ENCODE measurements at places on chromosomes 2 and 18. TPM values are rescaled to one million over a fixed set of nuclear protein-coding genes. Genes with fewer than 3 reads are reported as not detected.
A peak's percentile ranks its signal among the peaks of the same experiment; 100 is the strongest.

Gene CCBE1
- total RNA-seq, result 1.1 TPM

Gene DCC
- total RNA-seq, result 8.4 TPM

Gene HJURP
- 23.1 TPM for total RNA-seq

Gene ADRA2B
- total RNA-seq, result 0.91 TPM

Gene ST8SIA3
- total RNA-seq, result 8.9 TPM

Gene SLC38A11
- total RNA-seq, result 16.6 TPM

DNA sequence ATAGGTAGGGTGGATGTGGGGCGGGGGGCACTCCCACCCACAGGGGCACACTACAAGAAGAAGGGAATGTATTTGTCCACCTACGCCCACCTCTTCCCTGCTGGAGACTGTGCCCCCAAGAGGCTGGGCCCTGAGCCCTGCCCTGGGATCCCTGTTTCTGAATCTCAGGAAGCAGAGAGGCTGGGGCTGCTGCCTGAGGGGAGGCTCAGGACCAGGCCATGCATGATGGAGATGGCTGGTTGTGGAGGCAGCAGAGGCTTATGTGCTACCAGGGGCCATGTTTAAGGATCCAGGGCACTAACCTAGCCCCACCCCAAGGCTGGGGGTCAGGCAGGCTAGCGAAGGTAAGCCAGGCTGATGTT lies 81.1 kb upstream of the OTOF start:
- no peak overlapping the region for H3K4me3 ChIP-seq
- H3K27me3 ChIP-seq, result peaks cover 38% of the 10 kb centered on the region
- H3K27ac ChIP-seq, result no peak overlapping the region
- no peaks in the 10 kb centered on the region for H3K36me3 ChIP-seq

DNA sequence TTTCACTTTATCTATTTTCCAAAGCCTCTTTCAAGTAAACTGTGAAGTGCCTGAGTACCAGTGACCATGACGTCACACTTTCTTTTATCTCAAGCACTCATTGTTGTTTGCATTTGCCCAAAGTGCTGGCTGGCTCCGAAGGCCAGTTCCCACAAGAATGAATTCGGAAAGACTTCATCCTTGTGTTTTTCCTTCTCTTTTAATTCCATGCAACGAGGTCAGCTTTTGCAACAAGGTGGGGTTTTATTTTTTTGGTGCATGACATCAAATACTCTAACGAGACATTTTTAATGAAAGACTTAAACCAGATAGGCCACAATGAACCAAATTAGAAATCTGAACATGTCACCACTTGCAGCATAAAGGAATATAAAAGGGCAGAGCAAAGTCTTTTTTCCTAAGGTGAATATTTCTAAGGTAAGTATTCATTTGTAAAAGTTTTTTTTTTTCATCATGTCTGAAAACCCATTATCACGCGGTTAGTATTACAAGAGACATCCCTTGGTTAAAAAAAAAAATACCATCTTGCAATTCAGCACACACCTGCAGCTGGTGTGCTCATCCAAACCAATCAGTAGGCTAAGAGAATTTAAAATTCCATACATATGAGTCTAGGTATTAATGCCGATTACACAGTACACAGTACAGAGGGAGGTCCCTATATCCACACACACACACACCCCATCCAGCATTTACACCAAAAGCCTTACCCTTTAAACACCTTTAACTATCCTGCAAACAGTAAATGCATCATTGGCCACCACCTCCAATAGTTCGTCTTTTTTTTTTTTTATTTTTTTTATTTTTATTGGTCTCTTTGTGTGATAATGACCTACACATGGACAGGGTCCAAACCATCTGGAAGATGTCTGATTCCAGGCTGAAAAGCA lies 2.3 kb downstream of the ARL4C start:
- no peak for DNase-seq
- peak overlapping the region; percentile 96 for H3K27ac ChIP-seq
- peak overlapping the region; percentile 96 for H3K4me3 ChIP-seq
- peaks cover 11% of the 10 kb centered on the region for H3K27me3 ChIP-seq
- peaks cover 17% of the 10 kb centered on the region for H3K4me1 ChIP-seq

GRCh38 chr2:159902722-159903121 lies 104.7 kb upstream of the CD302 start:
- no peaks in the 10 kb centered on the region for H3K36me3 ChIP-seq
- H3K4me1 ChIP-seq, result peaks cover 1% of the 10 kb centered on the region
- H3K27me3 ChIP-seq, result peaks cover 66% of the 10 kb centered on the region
- no peak overlapping the region for H3K27ac ChIP-seq
- DNase-seq, result no peak

DNA sequence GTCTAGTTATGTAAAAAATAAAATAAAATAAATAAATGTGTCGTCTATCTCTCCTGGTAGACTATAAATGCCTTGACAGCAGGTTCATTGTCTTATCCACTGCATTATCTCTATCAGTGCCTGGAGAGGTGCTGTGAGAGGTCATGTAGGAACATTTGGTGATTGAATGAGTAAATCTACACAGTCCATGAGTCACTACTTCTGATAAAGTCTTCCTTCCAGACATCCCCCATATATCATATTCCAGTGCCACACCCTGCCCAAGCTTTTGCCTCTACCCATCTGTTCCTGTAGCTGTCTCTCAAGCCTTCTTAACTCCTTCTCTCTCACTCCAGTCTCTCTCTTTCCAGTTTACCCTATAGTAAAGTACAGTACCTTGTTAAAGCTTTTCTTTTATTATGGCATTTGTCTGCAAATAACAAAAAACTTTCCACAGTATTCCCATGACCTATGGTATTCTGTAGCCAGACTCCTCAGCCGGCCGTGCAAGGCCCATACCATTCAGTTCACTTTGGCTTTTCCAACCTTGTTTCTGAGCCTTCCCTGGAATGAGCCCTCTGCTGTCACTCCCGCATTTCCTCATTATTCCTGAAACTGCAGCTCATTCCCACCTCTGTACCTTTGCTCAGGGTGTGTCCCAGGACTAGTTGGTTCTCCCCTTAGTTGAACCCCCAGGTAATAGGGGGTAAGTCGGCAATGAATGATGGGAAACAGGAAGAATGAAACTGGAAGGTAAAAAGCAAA lies 37.5 kb downstream of the ANXA4 start:
- peak overlapping the region; percentile 6 for H3K4me3 ChIP-seq
- no peaks in the 10 kb centered on the region for H3K27me3 ChIP-seq
- peaks cover 41% of the 10 kb centered on the region for H3K36me3 ChIP-seq
- DNase-seq, result no peak
- H3K4me1 ChIP-seq, result peaks cover 56% of the 10 kb centered on the region

DNA sequence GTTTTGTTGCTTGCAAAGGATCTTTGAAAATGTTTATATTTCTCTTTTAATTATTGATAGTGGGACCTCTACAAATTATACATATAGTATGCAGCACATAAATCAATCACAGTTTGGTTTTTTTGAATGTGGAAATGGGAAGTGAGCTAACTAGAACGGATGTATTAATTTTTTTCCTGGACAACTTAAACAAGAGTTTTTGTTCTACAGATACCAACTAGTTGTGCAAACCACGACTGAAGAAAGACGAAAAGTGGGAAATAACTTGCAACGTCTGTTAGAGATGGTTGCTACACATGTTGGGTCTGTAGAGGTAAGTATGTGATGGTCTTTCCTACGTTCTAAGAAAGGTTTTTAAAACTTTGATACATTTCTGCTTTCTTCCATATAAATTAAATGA lies 39.2 kb downstream of the NDC80 start:
- H3K27ac ChIP-seq, result no peak overlapping the region
- no peak overlapping the region for H3K4me3 ChIP-seq
- DNase-seq, result no peak
- peaks cover 6% of the 10 kb centered on the region for H3K36me3 ChIP-seq

- H3K27ac ChIP-seq, result peak overlapping the region; percentile 11
- H3K36me3 ChIP-seq, result no peaks in the 10 kb centered on the region
- H3K27me3 ChIP-seq, result no peaks in the 10 kb centered on the region
- peak; percentile 22 for DNase-seq
These were observed 1.1 kb downstream of the UXS1 start for GRCh38 chr2:106192752-106193689.

GRCh38 chr2:228867406-228867805 lies 403.7 kb downstream of the PID1 start:
- H3K4me3 ChIP-seq, result no peak overlapping the region
- H3K4me1 ChIP-seq, result peaks cover 5% of the 10 kb centered on the region
- H3K27ac ChIP-seq, result no peak overlapping the region
- H3K36me3 ChIP-seq, result no peaks in the 10 kb centered on the region
- H3K27me3 ChIP-seq, result no peaks in the 10 kb centered on the region

GRCh38 chr2:101960819-101961337 lies 30.9 kb upstream of the IL1R2 start:
- H3K4me1 ChIP-seq, result no peaks in the 10 kb centered on the region
- H3K27me3 ChIP-seq, result peaks cover 7% of the 10 kb centered on the region
- H3K36me3 ChIP-seq, result no peaks in the 10 kb centered on the region
- no peak for DNase-seq
- H3K4me3 ChIP-seq, result no peak overlapping the region

GRCh38 chr2:225794652-225795400 lies 395.3 kb downstream of the NYAP2 start:
- H3K4me1 ChIP-seq, result peaks cover 1% of the 10 kb centered on the region
- H3K4me3 ChIP-seq, result no peak overlapping the region
- DNase-seq, result no peak

DNA sequence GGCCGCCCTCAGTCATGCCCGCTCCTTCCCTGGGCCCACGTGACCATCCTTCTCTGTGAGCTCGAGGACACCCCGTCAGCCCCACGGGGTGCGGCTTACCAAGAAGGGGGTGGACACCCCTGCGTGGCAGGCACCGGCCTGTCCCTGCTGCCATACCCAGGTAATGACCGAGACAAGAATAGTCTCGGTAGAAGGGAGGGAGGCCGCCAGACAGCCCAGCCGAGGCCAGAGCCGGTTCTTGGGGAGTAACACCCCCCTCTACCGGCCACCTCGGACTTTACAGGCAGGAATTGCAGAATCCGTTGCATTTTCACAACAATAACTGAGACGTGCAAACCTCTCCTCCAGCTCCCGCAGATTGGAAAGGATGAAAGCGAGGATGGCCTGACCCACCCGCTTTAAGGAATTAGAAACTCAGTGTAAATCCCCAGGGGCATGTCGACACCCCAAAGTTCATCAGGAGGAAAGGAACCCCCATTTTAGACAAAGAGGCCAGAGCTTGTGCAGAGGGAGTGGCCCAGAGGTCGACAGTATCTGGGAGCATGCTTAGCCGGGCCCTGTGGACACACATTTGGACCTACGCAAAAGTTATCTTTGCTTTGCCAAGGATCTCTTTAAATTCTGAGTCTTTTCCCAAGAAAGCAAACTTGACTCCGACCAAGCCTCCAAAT lies 60.1 kb upstream of the GLI2 start:
- H3K27me3 ChIP-seq, result peaks cover 59% of the 10 kb centered on the region
- H3K4me1 ChIP-seq, result no peaks in the 10 kb centered on the region
- peak; percentile 67 for DNase-seq
- no peak overlapping the region for H3K27ac ChIP-seq
- H3K4me3 ChIP-seq, result no peak overlapping the region
- no peaks in the 10 kb centered on the region for H3K36me3 ChIP-seq

DNA sequence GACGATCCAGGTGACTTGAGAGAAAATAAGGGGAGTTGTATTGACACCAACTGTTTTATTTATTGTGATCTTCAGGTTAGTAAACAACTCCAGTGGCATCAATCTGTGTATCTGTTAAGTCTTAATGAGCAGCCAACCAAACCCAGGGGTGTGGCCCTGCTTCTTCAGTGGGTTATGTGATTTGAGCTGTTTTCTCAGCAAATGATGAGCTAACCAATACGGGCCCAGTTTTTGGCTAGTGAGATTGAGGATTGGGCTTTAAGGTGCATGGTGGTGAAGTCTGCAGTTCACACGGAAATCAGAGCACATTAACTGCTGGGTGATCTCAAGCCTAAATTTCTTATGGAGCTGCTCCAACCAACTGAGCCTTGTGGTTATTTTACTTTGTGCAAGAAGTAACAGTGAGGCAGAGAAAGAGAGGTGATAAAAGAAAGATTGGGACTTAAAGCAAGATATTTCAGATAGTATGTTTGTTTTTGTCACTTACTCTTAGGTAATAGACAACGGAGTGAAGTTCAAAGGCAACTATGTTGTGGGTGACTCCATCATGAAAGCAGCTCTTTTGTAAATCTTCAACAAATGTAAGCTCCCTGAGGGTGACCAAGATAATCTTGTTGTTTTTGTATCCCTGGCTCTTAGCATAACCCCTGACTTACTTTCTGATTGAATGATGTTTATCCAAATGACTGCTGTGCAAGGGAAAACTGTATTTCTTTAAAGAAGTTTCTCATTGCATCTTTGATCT lies 2.4 kb downstream of the MTCL1 start:
- peak overlapping the region; percentile 86 for H3K27ac ChIP-seq
- H3K4me1 ChIP-seq, result peaks cover 42% of the 10 kb centered on the region
- peaks cover 6% of the 10 kb centered on the region for H3K36me3 ChIP-seq

DNA sequence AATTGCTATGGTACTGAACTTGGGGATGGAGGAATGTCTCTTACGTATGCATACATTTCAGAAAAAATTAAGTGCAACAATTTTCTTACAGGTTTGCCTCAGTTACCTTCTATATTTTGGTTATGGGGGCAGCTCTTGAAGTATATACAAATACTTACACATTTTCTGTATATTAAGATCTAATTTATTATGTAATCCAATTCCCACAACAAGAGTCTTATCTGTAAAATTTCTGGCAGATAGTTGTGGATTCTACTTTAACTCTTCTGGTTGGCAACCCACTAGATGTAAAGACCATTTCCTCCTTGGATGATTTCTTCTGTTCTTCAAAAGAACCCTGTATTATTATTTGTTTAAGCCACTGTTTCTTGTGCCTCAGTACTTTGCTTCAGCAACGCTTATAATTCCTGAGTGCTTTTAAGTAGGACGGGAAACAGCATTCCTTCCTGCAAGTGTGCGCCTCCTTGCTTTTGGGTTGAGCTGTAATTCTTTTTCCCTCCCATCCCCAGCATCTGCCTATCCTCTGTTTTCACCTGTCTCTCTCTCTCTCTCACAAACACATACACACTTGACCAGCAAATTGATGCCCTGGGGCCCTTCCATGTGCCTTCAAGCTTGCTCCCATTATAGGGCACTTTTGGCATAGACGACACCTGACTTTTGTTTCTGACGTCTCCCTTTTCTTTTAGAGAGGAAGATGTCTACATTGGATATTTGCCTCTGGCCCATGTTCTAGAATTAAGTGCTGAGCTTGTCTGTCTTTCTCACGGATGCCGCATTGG lies 61.4 kb downstream of the ACSL3 start:
- no peak overlapping the region for H3K4me3 ChIP-seq
- DNase-seq, result no peak
- H3K27me3 ChIP-seq, result no peaks in the 10 kb centered on the region
- H3K27ac ChIP-seq, result no peak overlapping the region
- no peaks in the 10 kb centered on the region for H3K4me1 ChIP-seq

GRCh38 chr2:110748489-110748867 lies 16.1 kb downstream of the ACOXL start:
- DNase-seq, result no peak
- H3K36me3 ChIP-seq, result no peaks in the 10 kb centered on the region
- H3K4me1 ChIP-seq, result peaks cover 13% of the 10 kb centered on the region
- H3K27me3 ChIP-seq, result peaks cover 50% of the 10 kb centered on the region

GRCh38 chr2:119218478-119219064 lies 5.1 kb upstream of the STEAP3 start:
- peak overlapping the region; percentile 38 for H3K27ac ChIP-seq
- H3K4me1 ChIP-seq, result peaks cover 2% of the 10 kb centered on the region
- no peak for DNase-seq
- no peaks in the 10 kb centered on the region for H3K36me3 ChIP-seq
- peaks cover 36% of the 10 kb centered on the region for H3K27me3 ChIP-seq

- DNase-seq, result no peak
- H3K27me3 ChIP-seq, result no peaks in the 10 kb centered on the region
- H3K4me1 ChIP-seq, result no peaks in the 10 kb centered on the region
- H3K4me3 ChIP-seq, result no peak overlapping the region
- H3K36me3 ChIP-seq, result no peaks in the 10 kb centered on the region
These were observed 154.0 kb downstream of the PMAIP1 start for GRCh38 chr18:60053747-60054304.

- H3K36me3 ChIP-seq, result peaks cover 3% of the 10 kb centered on the region
- H3K4me1 ChIP-seq, result peaks cover 21% of the 10 kb centered on the region
- DNase-seq, result peak; percentile 38
- peak overlapping the region; percentile 97 for H3K27ac ChIP-seq
- peak overlapping the region; percentile 100 for H3K4me3 ChIP-seq
These were observed 506 bp downstream of the BMPR2 start for GRCh38 chr2:202376460-202377206.

All from progenitor cell of endocrine pancreas (in vitro differentiated cells).